ENCODE measurements at places on chromosomes 3 and 15. TPM values are rescaled to one million over a fixed set of nuclear protein-coding genes. Genes with fewer than 3 reads are reported as not detected.

Gene CTXN2
- 0.05 TPM for total RNA-seq

DNA sequence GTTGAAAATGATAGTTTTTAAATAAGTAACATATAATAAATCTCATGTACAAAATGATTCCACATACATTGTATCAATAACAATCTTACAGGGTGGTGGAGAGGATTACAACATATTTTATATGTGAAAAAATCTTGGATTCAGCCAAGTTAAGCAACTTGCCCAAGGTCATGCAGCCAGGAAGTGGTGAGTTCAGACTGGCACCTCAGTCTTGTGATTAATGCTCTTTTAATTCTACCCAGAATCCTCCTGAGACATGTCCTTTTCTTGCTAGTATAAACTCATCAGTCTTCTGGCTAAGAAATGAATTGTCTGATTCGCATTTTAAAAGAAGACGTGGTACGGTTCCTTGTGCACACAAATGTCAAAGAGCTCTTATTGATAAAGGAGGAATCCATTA lies 4.5 kb upstream of the MYRIP start:
- DNase-seq, result no peak

Gene MGLL
- 31.2 TPM for total RNA-seq

DNA sequence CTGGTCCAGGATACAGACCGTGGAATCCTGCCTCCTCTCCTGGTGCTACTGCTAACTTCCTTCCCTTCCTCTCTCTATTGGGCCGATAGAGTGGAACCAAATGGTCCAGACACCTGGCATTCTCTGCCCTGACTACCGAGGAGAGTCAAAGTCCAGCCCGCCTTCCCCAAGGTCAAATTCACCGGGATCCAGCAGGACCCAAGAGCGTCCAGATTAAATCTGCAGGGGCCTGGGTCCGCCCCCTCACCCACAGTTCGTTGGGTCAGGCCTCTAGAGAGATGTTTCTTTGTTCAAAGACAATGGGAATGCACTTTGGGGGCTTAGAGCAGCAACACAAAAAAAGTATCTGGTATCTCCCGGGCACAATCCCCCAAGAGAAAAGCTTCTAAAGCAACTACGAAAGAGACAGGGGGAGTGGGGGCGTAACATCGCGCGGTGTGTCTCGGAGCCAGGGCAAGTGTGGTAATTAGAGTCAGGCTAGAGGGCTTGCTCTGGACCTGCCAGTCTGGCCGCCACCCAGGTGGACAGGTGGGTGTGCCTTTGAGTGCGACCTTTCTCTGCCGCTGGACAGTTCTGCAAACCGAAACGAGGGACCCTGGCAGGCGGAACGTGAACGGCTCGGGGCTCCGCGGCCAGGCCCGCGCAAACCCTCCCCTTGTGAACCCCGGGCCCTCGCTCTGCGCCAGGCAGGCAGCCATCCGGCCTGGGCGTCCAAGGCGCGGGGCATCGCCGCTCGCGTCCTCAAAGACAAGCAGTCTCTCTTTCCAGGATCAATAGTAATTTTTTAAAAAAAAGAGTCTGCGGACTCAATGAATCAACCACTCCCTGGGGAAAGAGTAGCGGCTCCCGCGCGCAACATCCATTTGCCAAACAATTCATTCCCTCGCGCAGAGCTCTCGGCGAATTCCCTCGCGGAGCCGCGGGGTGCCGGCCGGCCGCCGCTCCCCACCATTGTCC lies 806 bp downstream of the KLHL25 start:
- no peak for DNase-seq

Gene CGNL1
- total RNA-seq, result 4.7 TPM

Gene VPS13C
- 25.9 TPM for total RNA-seq

DNA sequence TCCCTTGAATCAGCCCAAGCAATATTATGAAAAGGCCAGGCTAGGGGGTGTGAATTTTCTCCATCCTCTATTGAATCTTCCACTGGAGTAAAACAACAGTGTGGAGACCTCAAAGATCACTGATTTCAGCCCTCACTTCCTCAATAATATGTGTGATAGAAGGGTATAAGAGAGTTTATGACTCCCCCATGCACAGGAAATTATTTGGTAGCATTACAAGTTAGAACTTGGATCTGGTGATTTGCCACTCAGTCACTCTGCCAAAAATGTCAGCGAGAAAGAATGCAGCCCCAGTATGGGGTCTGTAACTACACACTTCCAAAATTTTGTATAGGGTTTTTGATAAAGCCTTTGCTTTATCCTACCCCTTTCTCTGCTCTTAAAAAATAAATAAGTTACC lies 81.0 kb upstream of the KCNMB2 start:
- no peak for DNase-seq

DNA sequence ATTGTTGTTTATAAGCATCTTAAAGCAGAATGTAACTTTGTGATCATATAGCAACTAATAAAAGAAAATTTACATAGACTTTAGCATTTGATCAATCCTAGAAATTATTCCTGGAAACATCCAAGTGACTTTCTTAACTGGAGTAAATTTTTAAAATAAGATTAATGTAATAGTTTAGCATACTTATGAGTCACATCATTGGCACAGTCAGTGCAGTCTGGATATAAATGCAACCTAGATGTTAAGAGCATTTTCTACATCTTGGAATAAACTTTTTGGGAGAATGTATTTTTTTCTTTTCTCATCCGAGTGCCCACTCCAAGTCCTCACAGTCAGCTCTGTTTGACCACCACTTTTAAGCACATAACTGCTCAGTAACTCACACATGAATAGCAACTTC lies 324.6 kb upstream of the PLSCR5 start:
- DNase-seq, result no peak

Data from A172 (cell line).